Gastroesophageal sphincter (tissue), 4 donors: ENCODE measurements at places on chromosomes 2 and 18. TPM values are rescaled to one million over a fixed set of nuclear protein-coding genes. Genes with fewer than 3 reads are reported as not detected.

GCA gene
- 30.5 TPM for total RNA-seq

SERPINB10 gene
- total RNA-seq, result not detected

LCT gene
- total RNA-seq, result not detected

PROKR1 gene
- not detected for total RNA-seq

GRCh38 chr2:19542796-19543662, 184.6 kb upstream of the OSR1 start:
- ATAC-seq, result no peak

DNA sequence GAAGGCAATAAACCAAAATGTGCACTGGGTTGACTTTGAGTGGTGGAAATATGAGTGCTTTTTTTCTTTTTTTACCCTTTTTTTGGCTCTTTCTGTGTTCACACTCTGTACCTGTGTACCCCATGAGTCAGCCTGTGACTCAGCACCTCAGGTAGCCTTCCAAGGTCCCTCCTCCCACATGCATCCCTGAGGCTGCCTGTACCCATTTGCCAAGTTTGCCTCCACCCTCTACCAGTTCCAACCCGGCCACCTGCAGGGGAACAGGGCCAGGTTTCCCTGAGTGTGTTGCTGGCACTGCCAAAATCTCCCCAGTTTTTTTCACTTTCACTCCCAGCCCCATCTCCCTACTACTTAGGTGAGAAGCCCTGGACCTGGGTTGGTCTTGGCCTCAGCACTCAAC, 14.0 kb downstream of the CXCR1 start:
- no peak for ATAC-seq

- ATAC-seq, result no peak
These were observed 36.3 kb downstream of the PREPL start for GRCh38 chr2:44324971-44325426.

SPP2 gene
- not detected for total RNA-seq
